Activated T-helper 1 cell treated with anti-CD3 and anti-CD28 coated beads, Interleukin-2, amount 50 U/mL, for 16 hours (primary cell): ENCODE measurements at places on chromosomes 11 and 22.

GRCh38 chr11:18771266-18772035 is 20.1 kb downstream of the PTPN5 start:
- DNase-seq, result no peak

- no peak for DNase-seq
These were observed 384.8 kb downstream of the MN1 start for GRCh38 chr22:27416511-27417420.

DNA sequence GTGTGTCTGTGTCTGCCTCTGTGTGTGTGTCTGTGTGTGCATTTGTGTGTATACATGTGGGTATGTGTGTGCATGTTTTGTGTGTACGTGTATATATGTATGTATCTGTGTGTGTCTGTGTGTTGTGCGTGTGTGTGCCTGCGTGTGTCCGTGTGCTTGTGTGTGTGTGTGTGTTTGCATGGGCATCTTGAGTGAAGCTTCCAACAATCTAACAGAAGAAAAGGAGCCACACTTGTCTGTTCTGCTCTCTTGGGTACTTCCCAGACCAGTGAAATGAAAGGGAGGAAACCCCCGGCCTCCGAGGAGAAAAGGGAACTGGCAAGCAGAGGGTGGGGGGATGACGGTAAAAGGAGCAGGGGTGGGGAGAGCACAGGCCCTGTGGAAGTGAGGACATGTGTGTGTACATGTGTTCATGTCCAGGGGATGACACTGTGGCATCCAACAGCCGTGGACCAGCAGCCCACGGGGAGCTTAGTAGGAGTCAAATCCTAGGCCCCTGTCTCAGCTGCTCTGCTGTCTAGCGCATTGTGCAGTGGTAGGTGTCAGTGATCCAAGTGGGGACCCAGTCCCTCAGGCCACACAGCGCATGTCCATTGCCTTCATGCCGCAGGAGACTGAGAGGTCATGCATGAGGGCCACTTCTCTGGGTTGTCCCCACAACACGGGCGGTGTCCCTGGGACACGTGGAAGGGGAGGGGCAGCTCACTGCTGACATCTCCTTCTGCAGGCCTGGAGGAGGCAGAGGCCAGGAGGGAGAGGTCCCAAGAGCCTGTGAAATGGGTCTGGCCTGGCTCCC is 8.1 kb downstream of the CSF2RB start:
- no peak for DNase-seq

DNA sequence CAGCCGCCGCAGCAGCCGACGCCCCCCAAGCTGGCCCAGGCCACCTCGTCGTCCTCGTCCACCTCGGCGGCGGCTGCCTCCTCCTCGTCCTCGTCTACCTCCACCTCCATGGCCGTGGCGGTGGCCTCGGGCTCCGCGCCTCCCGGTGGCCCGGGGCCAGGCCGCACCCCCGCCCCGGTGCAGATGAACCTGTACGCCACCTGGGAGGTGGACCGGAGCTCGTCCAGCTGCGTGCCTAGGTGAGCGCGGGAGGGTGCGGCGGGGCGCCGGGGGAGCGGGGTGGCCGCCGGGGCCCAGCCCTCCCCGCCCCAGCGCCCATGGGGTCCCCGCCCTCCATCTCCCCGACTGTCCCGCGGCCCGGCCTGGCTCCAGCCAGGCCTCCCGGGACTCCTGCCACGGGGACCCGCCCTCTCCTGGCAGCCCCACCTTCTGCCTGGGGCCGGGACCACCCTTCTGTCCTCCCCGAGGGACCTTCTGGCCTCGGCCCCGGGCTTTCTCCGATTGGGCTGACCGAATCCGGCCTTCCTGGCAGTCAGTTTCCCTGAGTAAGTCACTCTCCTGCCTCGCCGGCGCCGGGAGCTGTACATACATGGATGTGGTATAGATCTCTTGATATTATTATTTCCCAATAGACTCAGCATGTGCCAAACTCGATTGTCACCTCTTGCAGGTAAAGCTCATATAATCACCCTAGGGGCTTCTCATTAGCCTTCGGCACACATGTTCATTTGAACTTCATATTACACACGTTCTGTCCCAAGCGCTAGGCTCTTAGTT is 720 bp downstream of the PACS1 start:
- no peak for DNase-seq

DNA sequence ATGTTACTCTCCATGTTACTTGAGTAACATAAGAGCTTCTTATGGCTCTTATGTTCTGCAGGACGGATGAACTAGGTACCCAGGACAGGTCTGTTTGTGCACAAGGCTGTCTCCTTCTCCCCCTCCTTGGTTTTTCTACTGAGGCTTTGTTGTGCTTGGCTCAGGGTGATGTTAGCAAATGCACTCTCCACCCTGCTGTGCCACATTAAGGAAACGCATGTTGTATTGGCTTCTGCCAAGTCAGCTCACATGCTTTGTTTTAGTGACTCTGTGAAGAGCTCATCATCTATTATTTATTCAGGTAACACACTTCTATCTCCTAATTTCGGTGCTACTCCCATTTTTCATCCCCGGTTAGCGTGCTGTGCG is 108.3 kb downstream of the PTPRJ start:
- DNase-seq, result no peak

GRCh38 chr11:87851827-87852226 is 323.4 kb downstream of the RAB38 start:
- DNase-seq, result no peak

GRCh38 chr22:17007852-17008731 is at the start of gene GAB4:
GAB4 (minus strand) TSS chr22:17008222; CDS start chr22:17008114, 108 bp downstream.
- no peak for DNase-seq

- no peak for DNase-seq
These were observed 21.5 kb downstream of the CTSC start for GRCh38 chr11:88315981-88316441.

GRCh38 chr22:44129619-44129976 is 51.1 kb upstream of the PARVG start:
- DNase-seq, result no peak

GRCh38 chr11:125390946-125391345 is 105.1 kb downstream of the FEZ1 start:
- no peak for DNase-seq

DNA sequence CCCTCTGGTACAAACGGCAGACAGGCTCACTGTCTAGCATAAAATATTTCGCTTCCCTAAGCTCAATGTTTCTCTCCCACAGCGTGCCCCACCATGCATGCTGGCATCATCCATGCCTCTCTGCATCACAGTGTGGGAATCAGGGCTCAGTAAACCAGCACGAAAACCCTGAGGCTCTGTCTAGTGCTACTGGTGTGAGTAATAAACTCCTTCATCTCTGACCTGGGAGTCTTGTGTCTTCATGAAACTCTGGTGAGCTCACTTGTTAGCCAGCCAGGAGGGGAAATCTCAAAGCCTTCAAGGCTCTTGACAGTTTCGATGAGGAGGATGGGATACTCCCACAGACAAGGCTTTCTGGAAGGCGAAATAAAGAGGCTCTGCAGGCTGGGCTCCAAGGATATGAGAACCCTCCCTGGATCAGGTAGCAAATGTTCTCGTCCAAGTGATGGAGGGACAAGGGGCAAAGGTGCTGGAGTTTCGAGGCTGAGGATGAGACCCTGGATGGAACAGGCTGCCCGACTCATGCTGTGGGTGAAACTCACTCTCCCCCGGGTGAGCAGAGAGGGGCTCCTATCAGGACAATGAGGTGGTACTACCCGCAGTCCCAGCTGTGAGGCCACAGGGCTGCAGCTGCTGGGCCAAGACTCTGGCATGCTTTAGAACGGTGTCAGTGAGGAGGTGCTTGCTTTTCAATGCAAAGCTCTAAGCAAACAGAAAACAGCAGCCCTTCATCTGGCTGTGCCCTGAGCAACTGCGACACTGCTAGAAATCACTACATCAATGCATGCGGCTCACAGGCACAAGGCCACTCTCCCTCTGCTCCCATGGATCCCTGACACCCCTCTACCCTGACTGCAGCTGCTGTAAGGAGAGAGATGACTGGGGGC is 69.3 kb downstream of the SHANK2 start:
- DNase-seq, result no peak

- DNase-seq, result no peak
These were observed 2.4 kb upstream of the LRRC75B start for GRCh38 chr22:24595228-24595627.

- DNase-seq, result no peak
These were observed 9.0 kb downstream of the RNF121 start for GRCh38 chr11:71937826-71938225.
